Adipocyte (in vitro differentiated cells): ENCODE measurements at places on chromosomes 1 and 21.

- DNase-seq = no peak
Observed at GRCh38 chr1:69421286-69421685, 146.4 kb upstream of the LRRC7 start.

DNA sequence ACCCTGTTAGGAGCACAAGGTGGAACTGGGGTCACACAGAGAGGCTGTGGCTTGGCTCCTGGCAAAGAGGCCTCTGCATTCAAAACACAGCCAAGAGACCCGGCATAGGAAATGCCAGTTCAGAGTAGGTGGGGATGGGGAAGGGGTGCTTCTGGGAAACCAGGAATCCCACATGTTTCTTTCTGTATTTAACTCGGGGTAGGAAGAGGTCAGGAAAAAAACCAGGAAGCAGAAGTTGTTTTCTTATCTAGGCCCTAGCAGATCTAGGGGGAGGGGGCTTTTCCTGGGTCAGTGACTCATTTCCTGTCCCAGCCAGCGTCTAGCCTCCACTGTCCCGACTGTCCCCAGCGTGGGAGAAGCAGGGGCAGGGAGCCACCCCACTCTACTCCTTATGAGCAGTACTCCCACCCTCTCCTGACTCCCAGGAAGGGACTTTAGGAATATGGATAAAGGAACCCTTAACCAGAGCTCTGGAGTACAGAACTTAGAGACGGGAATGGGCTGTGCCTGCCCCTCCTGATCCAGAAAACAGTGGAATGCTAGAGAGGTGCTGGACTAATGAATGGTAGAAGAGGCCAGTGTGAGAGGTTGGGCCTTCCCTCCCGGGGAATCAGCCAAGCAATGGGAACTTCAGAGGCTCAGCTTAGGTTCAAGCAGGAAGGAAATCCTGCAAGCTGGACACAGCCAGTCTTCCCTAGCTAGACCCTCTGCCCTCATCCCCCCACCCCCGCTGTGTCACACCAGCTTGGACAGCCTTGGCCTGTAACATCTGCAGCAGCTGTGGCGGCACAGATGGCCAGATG, 5.7 kb downstream of the FHL3 start:
- peak; percentile 59 for DNase-seq

GRCh38 chr1:168913711-168914463, 184.9 kb upstream of the DPT start:
- no peak for DNase-seq

GRCh38 chr1:176164014-176164678, 42.9 kb downstream of the COP1 start:
- no peak for DNase-seq

GRCh38 chr1:110339407-110340206, 430 bp downstream of the RBM15 start:
- peak; percentile 77 for DNase-seq

DNA sequence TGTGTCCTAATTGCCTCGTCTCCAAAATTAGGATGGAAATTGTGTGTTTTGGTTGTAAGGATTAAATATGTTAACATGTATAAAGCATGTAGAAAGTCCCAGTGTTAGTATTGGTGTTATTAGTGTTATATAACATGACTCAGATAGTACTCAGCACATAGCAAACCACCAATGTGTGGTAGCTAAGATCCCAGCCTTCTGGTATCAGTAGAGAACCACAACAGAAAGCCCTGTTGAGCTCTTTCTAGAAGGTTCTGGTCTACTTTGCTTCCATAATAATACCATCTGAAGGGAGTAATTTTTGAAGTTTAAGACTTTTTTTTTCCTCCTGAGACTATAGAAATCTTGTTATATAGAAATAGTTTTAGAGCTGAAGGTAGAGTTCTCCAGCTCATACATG, 259.3 kb upstream of the SGIP1 start:
- DNase-seq = no peak

DNA sequence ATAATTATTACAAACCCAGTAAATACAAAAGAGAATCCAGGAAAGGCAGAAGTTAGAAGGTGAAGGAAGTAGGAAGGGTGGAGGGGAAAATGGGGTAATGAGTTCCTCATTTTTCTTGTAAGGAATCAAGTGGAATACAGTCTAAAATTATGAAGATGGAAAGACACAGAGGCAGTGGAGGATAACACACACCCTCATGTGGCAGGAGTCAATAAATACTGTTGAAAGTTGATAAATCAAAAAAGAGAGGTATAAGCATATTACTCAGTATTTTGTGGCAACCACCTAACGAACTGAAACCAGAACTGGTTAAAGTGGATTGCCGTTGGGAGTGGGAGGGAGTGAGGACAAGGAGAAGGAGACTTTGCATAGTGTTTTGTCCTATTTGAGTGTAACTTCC, 78.6 kb upstream of the SLC44A3 start:
- no peak for DNase-seq

GRCh38 chr1:232096751-232097150, 470.2 kb downstream of the DISC1 start:
- DNase-seq = no peak

- no peak for DNase-seq
Observed at GRCh38 chr1:98674075-98674781, 12.7 kb downstream of the SNX7 start.

DNA sequence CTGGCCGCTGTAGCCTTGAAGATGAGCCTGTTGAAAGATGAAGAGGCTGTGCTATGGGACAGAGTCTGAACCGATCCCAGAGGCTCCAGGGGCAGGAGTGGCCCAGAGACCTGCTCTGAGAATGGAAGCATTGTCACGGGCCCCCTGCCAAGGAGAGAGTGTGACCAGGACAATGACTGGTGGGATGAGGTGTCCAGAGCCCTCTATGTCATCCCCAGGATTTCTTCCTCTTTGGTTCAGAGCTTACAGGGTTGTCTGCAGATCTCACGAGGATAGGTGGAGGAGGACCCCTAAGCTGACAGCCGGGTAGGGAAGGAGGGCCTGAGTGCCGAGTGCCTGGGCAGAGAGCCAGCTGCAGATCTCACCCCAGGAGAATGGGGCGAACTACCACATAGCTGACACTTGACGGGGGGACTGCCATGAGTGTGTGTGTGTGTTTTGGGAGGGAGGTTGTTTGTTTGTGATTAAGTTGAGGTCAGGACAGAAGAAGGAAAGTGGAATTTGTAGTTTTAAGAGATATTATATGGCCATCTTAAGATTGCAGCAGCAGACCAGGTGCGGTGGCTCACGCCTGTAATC, 25.4 kb downstream of the PIK3CD start:
- no peak for DNase-seq

DNA sequence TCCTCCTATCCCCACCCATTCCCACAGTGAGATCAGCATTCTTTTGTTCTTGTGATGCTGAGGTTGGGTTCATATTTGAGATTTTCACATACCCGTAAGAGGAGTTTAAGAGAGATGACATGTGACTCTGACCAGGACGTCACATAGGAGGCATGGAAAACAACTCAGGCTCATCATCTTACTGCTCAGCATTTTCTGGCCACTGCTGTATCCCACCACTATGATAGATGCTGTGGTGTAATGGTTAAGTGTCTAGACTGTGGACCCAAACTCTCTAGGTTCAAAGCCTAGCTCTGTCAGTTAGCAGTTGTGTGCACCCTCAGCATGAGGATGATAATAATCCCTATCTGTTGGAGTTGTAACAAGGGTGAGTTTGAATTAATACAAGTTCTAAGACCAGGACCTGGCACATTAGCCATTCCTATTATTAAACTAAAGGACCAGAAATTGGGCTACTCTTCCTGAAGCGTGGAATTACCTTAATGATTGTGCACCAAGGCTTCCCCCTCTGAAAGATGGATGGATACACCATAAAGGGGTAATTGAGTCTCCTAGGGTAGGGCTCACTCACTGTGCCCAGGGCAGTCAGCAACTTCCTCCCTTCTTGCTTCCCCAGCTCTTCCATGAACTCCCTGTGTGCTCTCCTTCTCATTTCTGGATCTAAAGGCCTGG, 40.9 kb downstream of the LGR6 start:
- peak; percentile 50 for DNase-seq

DNA sequence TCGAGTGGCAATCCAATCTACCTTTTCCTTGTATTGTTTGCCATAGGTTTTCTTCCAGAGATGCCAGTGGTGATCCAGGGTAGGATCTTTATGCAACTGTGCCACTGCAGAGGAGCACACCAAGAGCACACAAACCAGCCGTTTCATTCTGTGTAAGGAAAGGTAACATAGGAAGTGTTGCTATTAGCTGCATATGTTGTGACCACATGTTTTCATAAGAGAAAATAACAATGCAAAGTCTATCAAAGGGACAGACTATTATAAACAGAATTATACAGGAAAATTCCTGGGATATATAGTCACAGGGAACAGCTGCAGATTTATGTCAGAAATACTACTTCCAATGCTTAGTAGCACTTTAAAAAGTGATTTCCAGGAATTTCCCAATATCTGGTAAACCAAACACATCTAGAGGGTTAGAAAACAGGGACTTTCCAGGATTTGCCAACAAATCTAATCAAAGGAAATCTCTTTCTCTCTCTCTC, 919 bp downstream of the CTSS start:
- DNase-seq = peak; percentile 84

DNA sequence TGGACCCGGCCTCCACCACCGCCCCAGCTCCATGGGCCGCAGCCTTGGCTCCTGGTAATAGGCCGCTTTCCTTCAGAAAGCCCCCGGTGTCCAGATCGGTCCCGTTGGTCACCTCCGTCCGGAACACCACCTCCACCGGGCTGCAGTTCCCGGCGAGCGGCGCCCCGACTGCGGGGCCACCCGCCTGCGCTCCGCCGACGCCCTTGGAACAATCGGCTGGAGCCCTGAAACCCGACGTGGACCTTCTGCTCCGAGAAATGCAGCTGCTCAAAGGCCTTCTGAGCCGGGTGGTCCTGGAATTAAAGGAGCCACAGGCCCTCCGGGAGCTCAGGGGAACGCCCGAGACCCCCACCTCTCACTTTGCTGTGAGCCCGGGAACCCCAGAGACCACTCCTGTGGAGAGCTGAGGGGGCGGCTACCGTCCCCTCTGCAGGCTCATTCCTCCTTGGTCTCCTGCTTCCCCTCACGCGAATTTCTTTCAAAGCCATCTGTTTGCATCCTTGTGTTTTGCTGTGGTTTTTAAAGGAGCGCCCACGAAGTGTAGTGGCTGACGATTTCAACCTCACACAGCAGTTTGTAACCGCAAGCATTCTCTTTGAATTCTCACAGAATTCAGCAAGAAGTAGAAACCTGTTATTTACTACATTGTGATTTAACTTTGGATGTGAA, 6.0 kb downstream of the FCRLB start:
- DNase-seq = peak; percentile 59

DNA sequence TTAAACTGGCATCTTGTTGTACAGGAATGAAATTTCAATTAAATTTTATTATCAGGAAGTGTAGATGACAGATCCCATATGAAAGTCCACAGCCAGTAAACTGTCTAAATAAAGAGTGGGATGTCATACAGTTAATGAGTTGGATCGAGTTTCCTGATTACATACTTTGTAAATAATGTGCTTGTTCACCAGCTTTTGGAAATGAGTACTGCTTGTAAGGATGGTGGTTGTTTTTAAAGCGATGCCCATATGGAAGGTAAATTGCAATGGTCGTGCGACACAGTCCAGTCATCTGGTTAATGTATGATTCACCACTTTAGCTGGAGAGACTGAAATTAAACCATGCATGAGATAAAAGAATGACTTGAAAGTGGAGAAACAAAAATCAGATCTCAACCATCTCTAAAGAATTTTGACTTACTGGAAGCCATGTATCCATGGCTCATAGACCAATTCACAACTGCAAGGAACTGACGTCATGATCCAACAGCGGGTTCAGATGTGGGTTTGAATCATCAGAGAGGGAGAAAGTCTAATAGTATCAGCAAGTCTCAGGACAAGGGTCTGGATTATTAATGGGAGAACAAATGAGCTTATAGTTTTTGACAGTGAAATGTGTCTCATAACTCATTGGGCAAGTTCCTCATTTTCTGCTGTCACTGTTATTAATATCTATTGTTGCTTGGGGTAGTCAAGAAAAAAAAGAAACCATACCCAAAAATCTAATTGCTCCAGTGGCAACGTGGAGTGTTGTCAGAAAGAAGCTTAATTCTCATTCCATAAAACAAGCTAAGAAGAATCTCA, 49.0 kb downstream of the MAP10 start:
- DNase-seq = peak; percentile 70

GRCh38 chr1:213138391-213138790, 87.3 kb downstream of the RPS6KC1 start:
- DNase-seq = no peak

GRCh38 chr1:54456361-54456760, 50.2 kb upstream of the SSBP3 start:
- no peak for DNase-seq

DNA sequence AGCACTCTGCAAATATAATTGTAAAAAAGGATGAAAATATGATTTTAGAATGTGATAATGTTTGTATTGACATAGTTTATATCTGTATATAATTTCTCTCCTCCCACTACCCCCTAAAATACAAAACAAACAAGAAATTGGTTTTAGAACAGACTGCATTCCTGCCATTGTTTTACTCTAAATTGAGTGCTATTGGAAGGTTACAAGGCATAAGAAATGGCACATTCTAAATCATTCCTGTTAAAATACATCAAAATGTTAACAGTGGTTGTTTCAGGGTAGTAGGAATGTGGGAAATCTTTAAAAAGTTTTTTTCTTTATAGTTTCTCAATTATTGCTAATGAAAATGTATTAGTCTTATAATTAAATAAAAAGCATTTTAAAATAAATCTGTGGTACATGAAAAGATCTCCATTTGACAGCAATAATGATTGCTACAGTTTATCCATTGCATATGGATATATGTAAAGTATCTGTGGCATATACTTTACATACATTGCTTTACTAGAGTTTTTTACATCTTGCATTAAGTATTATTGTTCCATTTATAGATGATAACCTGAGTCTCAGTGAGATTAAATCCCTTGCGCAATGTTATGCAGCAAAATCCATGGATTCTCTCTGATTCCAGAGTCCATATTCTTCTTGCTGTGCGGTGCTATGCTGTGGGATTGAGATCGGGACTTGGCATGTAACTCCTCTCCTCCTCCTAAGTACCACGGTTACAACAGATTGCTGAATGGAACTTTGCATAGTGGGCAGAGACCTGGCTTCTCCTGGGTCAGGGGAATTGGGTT, 319.8 kb downstream of the LMO4 start:
- DNase-seq = no peak

DNA sequence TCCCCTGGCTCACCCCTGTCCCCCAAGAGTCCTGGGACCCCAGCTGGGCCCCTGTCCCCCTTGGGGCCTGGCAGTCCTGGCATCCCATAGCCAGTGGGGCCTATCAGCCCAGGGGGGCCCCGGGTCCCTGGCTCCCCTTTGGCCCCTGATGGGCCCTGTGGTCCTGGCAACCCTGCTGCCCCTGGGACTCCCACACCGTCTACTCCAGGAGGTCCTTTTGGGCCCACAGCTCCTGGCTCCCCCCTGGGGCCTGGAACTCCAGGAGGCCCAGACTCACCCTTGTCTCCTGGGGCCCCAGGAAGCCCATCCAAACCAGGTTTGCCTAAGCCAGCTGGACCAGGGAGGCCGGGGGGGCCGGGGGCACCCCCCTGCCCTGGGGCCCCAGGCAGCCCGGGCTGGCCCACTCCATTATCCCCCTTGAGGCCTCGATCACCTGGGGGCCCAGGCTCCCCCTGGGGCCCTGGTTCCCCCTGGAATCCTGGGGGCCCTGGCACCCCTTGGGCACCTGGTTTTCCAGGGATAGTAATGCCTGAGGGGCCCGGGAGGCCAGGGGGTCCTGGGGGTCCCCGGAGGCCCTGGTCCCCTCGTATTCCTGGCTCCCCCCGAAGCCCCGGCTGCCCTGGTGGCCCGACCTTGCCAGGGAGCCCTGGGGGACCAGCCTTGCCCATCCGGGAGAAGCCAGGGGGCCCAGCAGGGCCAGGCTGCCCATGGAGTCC, 10.1 kb downstream of the ADPRS start:
- no peak for DNase-seq

GRCh38 chr1:40425198-40425597, 25.1 kb upstream of the ZFP69B start:
- DNase-seq = no peak

- no peak for DNase-seq
Observed at GRCh38 chr21:32020564-32020963, 147.7 kb downstream of the HUNK start.
